Effector CD8-positive, alpha-beta T cell (primary cell): ENCODE measurements at places on chromosomes 4 and X.

- no peak for DNase-seq
Observed at GRCh38 chrX:110561034-110561433, 202.4 kb downstream of the RTL9 start.

- no peak for DNase-seq
Observed at GRCh38 chr4:176769514-176769913, 23.2 kb downstream of the VEGFC start.

- no peak for DNase-seq
Observed at GRCh38 chr4:22434895-22435294, 81.0 kb downstream of the ADGRA3 start.

GRCh38 chr4:4759232-4759631, 100.2 kb upstream of the MSX1 start:
- DNase-seq = no peak

DNA sequence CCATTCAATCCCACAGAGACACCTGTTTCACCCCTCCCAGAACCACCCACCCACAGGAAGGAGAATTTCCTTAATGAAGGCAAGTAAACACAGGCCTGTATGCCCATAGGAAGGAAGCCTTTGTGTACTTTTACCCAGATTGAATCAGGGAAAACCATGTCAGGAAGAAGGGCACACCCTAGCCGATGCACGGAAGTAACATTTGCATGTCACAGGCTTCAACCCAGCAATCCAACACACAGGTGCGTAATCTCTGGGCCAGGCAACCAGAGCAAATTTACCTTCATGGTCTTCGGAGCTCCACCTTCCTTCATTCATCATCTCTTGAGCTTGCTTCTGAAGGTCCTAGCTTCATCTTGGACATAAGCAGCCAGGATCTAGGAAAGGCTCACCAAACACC, 206.3 kb downstream of the SHROOM3 start:
- DNase-seq = no peak

DNA sequence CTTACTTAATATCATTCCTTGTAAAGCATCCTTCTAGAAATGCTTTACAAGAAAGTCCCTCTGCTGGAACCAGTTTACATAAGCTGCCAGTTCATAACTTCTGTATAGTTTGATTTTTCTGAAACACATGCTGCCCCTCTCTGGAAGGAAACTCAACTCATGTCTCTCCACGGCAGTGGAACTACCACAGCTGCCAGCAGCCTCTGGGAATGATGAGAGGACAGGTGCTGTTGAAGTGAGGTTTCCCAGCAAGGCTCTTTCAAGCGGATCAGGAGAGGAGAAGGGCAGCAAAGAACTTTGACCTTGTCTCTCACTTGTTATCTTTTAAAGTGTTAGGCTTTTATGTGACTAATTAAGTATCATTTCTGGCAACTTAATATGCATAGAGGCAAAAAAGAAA, 7.3 kb downstream of the GRPR start:
- no peak for DNase-seq

GRCh38 chrX:120512627-120513026, 43.5 kb upstream of the LAMP2 start:
- no peak for DNase-seq

GRCh38 chrX:20147561-20147960, 5.9 kb upstream of the EIF1AX start:
- DNase-seq = no peak

- DNase-seq = no peak
Observed at GRCh38 chr4:182649698-182650477, 267.3 kb downstream of the DCTD start.

GRCh38 chr4:71663780-71664179, 120.1 kb downstream of the GC start:
- no peak for DNase-seq

- DNase-seq = no peak
Observed at GRCh38 chrX:153608376-153608775, 9.4 kb upstream of the CCNQ start.
